ENCODE measurements at places on chromosomes 2 and 18.

- DNase-seq, result no peak
Measured at GRCh38 chr2:152443771-152444170, 108.8 kb downstream of the FMNL2 start.

GRCh38 chr2:21008014-21008789 lies 35.7 kb downstream of the APOB start:
- no peak for DNase-seq

- DNase-seq, result no peak
Measured at GRCh38 chr2:152485954-152486736, 151.2 kb downstream of the FMNL2 start.

DNA sequence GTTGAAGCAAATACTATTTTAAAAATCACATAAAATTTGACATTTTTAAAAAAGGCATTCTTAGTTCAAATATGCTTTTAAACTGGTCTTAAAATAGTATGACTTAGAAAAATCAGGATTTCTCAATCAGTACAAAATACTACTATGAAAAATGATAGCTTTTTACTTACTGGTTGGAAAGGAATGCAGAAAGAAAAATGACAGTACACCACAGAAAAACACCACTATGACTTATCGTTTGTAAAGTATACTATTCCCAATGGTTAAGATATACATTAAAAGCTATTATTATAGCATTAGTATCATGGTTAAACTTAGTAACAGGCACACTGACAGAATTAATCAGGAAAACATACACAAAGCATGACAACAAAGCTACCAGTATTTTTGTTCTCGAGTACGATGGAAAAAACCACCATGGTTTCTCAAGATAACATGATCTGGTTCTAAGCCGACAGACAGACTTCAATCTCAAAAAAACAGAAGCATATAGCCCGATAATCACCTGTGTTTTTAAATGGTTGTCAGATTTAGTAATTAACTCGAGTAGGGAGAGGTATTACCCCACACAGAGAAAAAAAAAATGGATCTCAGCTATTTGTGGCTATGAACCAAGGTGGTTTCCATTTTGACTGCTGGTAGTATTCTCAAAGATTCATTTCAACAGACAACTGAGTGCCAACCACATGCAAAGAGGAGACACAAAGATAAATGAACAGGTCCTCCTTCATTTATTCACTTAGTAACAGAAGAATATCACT lies 39.1 kb downstream of the CUL3 start:
- DNase-seq, result no peak

- no peak for DNase-seq
Measured at GRCh38 chr2:140600116-140600515, 1530.7 kb downstream of the LRP1B start.

DNA sequence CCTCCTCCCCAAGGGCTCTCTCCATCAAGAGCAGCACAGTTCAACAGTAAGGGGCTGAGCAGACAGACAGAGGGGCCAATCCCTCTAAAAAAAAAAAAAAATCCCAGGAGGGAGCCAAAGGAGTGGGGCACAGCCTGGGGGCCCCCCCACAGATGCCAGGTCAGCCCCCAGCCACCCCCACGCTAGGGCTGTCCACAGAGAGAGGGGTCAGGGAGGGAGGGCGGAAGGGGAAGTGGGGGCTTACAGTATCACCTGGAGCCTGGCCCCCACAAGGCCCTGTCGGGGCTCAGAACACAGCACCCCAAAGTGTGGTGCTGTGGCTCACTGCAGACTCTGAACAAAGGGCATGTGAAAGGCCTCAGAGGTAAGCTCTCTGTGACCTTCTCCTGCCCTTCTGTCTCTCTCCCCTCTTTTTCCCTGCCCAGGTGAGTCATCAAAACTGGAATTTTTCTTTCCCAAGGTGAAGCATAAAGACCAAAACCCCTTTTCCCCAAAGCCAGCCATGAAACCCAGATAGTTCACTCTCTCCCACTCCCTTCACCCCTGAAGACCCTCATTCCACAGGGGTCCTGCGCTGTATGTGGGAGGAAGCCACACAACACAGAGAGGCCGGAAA lies 13.9 kb downstream of the BIN1 start:
- DNase-seq, result no peak

DNA sequence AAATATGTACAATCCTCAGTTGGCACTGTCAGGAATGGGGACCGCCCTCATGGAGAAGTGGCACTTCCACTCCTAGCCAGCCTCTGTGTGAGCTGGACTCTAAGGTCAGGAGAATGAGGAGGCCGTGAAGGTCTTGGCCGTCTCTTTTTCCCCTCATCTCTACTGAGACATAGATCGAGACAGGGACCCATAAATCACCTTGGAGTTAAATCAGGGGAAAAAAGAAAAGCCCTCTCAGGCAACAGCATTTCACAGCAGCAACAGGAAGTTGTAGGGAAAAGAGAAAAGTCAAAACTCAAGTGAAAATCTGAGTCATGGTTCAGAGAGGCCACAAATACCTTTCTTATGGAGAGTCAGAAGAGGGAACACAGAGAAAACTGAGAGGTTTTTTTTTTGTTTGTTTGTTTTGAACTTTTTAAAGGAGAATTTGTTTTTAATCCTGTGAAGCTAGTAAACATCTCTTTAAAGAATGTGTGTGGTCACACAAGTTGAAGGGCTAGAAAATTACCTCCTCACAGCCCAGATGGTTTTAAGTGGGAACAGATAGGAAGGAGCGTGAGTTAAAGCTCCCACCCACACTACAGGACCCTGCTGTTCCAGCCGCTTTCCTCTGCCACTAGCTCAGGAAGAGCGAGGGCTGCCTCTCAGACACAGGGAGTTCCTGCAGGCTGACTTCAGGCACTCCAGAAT lies 30.6 kb upstream of the CYP1B1 start:
- DNase-seq, result no peak
